HL-60 (cell line): ENCODE measurements at places on chromosomes 11 and 22.

GRCh38 chr22:45743687-45744086 is 72.1 kb downstream of the ATXN10 start:
- DNase-seq: no peak

GRCh38 chr11:59112494-59112893 is 5.5 kb downstream of the FAM111B start:
- no peak for DNase-seq

DNA sequence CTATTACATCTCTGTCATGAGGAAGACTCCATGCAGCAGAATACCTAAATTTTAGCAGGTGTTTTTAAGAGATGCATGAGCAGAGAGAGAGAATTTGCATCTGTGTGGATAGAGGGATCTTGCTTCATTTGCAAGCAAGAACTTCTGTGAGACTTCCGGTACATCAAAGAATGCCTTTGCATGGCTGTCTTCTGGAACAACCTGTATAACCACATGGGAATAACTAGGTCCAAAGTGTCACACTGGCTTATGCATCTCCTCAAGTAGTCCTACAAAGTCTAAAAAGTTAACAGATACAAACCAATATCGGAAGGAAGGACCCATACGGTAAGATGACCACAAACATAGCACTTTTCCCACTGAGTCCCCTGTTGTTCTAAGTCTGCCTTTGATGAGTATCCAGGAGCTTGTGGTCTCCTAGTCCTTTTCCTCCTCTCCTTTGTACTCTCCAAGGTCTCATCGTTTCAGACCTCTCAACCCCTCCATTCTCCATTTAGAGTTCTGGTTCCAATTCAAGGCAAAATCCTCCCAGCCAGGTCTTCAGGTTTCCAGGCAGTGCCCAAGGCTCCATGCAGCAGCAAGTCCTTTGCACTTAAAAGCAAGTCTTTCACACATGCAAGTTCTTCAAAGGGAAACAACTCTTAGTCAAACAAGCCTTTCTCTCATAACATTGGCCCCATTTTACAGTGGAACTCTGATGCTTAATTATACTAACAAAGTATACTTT is 581.7 kb upstream of the ARHGAP42 start:
- DNase-seq: no peak

- DNase-seq: no peak
These were observed 33.7 kb upstream of the EED start for GRCh38 chr11:86210898-86211297.

GRCh38 chr11:72079819-72080325 is 470 bp downstream of the NUMA1 start:
- DNase-seq: no peak

- DNase-seq: no peak
These were observed 128.1 kb downstream of the FANCF start for GRCh38 chr11:22497474-22497873.

DNA sequence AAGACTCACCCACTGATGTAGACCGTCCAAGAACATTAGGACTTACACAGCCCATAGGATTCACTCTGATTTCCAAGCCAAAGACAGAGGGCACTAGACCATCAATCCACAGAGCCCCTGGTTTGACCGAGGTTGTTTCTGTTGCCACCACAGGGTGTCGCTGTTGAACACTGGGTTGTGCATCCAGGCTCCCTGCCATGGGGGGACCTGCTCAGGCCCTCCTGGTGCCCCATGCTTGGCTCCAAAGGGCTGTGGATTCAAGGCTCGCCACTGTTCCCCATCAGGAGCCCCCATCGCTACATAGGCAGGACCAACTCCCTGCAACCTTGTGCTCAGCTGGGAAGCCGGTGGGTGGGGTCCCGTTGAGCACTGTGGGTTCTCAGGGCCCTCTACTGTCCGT is 128.0 kb upstream of the ANO1 start:
- DNase-seq: no peak

DNA sequence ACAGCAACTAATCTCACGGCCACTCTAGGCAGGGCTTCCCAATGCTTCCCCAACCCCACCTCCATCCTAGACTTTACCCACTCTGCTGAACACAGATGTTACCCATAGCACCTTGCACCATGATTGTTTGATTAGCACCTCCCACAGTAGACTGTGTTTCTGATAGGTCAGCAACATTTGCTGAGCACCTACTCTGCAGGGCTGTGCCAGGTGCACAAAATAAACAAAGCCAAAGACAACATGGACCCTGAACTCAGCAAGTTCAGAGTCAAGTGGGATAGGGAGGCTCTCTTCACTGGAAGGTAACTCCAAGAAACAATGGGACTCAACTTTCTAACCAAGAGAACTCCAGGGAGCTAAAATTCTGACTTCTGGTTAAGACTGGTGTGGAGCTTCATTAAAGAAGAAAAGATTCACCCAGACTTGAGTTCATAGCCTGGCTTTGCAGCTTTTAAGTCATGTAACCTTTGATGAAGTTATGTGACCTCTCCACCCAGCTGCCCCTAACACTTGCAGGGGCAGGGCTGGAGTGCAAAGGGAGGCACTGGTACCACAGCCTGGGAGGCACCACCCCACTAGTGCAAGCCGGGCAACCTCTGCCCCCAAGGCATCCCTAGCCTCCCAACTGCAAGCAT is 6.7 kb upstream of the RTN4RL2 start:
- no peak for DNase-seq

DNA sequence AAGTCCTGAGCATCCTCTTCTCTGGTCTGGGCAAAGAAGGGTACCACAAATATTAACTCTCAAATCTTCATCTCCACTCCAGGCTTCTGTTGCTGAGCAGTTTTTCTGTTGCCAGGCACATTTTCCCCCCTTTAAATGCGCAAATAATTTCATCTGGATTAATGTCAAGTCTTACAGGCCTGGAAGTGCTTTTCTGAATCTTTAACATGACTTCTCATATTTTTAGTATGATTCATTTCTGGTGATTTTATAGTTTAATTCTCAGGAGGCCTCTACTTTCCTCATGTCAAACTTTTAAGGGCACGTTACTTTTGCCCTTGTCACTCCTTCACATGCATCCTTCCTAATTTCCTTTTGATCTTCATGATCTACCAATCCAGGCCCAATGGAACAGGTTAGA is 510.2 kb downstream of the METTL15 start:
- DNase-seq: no peak

DNA sequence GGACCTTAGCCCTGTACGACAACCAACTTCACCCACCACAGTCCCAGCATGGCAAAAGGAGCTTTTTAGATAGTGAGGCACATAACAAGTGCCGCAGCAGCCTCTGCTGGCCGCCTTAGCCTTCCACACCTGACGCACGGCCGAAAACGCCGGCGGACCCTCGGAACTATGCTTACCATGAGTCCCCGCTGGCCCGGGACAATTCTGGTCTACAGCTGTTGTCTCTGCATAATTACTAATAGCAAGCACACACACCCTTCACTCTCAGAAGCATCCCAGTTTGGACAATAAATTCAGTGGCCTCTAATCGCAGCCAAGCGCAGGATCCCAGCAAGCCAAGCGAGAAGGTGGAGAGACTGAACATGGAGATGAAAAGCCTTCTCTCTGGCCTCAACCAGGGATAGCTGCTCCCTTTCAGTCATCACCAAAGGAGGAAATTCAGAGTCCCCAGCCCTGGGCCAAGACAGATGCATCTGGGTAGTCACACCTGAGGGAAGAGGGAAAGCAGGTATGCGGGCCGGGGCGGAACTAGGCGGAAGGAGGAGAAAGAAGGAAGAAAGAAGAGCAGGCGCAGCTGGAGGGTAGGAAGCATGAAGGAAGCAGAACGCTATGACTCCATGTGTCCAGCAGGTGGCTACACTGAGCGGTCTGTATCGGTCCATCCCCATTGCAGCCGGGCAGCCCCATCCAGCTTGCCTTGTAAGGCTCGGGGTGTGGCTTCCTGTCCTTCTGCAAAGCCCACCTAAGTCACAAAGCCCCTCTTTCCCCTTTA is 40.3 kb downstream of the BUD13 start:
- DNase-seq: peak; percentile 65

GRCh38 chr11:10716543-10717259 is 23.1 kb upstream of the IRAG1 start:
- no peak for DNase-seq

GRCh38 chr11:22640862-22641261 is 15.2 kb upstream of the FANCF start:
- DNase-seq: no peak

GRCh38 chr11:67608486-67608885 is 1.8 kb downstream of the NDUFV1 start:
- no peak for DNase-seq

DNA sequence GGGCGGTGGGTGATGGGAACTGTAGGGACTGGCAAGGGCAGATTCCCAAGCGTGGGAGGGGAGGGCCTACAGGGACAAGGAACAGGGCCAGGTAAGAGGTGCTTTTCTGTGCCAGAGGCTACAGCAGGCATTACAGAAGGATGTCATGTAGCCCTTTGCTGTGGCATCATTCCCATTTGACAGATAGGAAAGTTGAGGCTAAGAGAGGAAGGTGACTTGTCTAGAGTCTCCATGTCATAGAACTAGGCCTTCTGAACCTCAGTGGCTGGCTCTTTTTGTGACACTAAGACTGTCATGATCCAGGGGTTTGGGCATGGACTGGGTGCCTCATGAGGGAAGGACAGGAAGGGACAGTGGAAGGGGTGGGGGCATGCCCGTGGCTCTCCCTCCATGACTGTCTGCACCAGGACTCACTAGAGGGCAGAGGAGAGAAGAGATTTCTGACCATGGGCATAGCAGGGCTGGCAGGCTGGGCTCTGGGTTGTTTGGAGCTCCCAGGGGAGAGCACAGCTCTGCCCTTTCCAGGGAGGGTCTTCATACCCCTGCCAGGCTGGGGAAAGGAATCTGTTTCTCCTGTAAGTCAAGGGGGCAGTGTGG is 3.2 kb downstream of the MMP11 start:
- DNase-seq: no peak

DNA sequence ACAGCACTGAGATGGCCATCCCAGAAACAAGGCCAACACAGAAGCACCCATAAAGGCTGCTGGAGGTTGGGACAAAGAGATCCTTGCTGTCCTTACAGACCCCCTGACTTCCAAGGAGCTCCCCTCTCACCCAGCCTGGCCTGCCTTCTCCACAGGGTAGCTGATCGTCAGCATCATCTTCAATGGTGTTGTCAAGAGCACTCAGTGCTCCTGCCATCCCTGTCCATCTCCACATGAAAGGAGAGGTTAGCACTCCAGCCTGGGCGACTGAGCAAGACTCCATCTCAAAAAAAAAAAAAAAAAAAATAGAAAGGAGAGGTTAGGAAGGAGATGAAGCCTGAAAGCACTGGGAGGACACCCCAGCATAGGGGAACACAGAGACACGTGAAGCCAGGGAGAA is 2.1 kb upstream of the POU2AF3 start:
- DNase-seq: no peak

GRCh38 chr22:25845985-25846745 is 104.2 kb downstream of the MYO18B start:
- no peak for DNase-seq

DNA sequence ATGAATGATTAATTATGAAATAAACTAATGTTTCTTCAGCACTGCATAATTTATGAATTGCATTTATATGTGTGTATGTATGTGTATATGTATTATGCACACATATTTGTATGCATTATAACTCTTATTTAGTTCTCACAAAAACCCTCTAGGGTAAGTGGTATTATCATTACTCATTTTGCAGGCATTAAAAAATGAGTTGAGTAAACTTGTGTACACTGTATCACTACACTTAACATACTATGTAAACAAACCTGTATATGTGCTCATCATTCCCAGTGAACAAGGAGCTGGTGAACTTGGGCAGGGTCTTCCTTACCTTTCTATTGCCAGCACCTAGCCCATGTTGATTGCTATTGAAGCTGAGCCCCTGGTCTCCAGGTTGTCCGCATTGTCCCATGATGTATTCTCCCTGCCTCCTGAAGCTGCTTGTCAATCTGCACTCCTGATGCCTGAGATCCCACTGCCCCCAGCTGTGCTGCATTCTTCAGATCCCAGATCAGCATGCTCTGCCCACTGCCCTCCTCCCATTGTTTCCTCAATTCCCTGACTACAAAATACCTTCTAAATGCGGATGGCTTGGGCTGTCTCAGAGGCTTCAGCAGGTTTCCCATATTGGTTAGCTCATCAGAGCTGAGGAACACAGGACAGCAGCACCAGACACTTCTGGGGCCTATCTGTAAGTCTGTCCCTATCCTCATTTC is 267.9 kb upstream of the SESN3 start:
- DNase-seq: no peak

- DNase-seq: no peak
These were observed 25.0 kb downstream of the KRTAP5-5 start for GRCh38 chr11:1654388-1655167.

DNA sequence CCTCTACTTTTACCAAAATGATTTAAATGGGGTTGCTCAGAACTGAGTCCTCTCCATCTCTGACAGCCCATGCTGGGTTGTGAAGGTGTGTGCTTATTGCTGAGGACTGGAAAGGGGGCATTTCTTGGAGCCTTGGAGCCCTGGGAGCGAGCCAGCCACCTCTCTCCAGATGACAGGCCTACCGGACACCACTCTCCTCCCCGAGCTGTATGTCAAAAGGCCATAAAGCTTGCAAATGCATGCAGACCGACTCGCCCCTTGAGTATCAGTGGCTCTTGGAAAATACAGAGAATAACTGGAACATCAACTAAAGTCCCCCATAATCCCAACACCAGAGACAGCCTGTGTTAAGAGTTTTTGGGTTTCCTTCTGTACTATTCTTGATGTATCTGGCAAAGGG is 67.9 kb upstream of the PITPNB start:
- no peak for DNase-seq

DNA sequence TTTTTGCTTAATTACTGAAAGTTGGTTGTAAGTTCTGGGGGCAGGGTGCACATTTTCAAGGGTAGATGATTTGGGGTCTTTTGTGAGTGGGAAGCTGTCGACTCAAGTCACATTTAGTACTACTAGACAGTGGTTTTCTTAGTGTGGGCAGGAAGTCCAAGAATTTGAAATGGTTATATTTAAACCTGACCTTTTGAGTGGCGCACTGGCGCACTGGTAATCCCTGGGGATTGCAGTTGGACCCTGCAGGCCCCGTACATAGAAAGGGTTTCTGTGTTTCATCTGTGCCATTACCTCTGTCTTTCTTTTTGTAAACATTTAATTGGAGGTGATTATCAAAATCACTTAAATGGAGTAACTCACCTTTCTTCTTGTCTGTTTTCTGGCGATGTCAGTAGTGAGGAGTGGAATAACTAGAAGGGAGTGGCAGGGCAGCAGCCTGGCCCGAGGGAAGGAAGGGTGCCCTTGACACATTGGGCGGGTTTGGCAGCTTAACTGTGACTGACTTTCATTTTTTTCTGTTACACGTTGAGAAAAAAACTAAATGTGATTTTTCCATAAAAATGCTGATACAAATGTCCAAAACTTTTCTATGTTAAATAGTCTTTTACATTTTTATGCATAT is 101.8 kb upstream of the GAL start:
- DNase-seq: no peak

DNA sequence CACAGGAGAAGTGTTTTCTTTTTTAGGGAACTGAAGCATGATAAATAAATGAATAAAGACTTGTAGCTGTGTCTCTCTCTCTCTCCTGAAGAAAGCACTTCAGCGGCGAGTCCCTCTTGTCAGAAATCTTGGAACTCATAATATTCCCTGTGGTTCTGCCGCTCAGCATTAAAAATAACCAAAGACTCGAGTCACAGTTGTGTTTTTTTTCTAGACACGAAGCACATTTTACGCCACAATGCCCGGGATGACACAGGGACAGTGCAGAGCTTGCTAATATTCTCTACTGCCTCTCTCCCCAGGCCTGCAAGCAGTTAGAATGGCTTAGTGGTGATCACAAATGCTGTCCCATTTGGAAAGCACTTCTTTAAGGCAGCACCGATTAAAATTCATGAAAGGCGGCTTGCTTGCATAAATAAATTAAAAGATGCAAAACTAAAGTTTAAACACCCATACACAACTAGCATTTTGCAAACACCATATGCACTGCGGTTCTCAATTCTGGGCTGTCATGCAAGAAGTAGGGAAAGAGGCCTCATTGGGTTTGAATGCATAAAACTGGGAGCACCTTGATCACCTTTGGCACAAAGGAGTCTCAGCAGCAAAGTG is 597.4 kb downstream of the SOX6 start:
- no peak for DNase-seq
